ENCODE measurements at places on chromosomes 16 and 17.
A peak's percentile ranks its signal among the peaks of the same experiment; 100 is the strongest.

DNA sequence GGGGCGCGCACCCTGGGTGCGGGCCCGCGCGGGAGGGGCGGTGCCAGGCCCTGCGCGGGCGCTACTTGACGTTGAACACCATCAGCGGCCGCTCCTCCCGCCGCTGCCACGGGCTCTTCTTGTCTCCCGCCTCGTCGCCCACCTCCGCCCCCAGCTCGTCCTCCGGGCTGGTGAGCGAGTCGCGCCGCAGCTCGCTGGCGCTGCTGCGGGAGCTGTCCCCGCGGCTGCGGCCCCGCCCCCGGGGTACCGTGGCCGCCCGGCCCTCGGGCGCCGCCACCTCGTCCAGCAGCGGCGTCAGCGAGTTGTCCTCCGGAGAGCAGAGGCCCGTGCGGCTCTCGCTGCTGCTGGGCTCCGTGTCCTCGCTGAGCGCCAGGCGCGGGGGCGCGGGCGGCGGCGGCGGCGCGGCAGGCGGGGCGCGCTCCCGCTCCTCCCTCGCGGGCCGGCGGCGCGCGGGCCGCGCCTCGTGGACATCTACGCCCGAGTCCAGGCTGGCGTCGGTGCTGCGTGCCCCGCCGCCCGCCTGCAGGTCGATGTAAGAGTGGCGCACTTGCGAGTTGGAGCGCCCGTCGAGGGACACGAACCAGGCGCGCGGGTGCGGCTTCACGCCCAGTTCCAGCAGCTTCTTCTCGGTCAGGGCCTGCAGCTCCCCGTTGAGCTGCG, 8.7 kb downstream of the GRN start:
- DNase-seq, result peak; percentile 28

DNA sequence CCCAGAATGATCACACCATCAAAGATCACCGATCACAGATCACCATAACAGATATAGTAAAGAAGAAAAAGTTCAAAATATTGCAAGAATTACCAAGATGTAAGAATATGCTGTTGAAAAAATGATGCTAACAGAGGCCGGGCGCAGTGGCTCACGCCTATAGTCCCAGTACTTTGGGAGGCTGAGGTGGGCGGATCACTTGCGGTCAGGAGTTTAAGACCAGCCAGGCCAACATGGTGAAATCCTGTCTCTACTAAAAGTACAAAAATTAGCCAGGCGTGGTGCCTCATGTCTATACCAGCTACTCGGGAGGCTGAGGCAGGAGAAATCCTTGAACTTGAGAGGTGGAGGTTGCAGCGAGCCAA, 53.2 kb downstream of the CPPED1 start:
- no peak for DNase-seq

- no peak for DNase-seq
Observed at GRCh38 chr17:70414300-70414699, 245.0 kb downstream of the KCNJ2 start.

GRCh38 chr17:28105501-28105900, 63.0 kb downstream of the NLK start:
- DNase-seq, result no peak

DNA sequence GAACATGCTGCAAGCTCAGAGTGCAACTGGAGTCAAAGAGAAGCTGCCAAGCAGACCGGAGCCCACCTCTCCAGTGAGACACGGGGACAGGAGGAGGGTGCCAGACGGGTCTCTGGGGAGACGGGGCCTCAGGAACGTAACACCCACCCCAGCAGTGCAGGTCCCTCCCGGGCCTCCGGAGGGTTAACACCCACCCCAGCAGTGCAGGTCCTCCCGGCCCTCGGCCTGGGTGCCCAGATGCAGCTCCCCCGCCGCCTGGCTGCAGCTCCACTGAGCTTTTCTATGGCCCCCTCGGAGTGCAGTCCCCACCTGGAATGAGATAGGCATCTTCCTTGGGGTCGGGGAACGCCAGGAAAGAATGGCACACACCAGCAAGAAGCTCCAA, 89.9 kb downstream of the ZNF778 start:
- no peak for DNase-seq

DNA sequence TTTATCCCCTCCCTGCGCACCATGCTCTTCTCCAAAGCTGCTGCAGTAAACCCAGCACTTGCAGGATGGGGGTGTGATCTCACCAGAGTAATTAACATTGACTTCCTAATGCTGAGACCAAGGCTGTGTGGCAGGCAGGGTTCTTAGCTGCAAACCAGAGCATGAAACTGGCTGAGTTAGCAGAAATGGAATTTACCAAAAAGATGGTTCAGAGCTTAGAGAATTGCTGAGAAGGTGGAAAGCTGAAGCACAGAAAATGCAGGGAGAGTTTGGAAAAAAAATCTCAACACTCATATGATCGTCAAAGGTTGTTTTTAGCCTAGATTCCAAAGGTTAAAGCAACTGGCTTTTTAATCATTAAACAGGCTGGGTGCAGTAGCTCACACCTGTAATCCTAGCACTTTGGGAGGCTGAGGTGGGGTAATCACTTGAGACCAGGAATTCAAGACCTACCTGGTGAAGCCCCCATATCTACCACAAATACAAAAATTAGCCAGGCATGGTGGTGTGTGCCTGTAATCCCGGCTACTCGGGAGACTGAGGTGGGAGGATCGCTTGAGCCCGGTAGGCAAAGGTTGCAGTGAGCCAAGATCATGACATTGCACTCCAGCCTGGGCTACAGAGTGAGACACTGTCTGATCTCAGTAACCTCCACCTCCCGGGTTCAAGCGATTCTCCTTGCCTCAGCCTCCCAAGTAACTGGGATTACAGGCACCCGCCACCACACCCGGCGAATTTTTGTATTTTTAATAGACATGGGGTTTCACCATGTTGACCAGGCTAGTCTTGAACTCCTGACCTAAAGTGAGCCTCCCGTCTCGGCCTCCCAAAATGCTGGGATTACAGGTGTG, 6.0 kb upstream of the TXNDC11 start:
- DNase-seq, result no peak

GRCh38 chr17:42185621-42185930, 324 bp upstream of the HCRT start:
- no peak for DNase-seq

DNA sequence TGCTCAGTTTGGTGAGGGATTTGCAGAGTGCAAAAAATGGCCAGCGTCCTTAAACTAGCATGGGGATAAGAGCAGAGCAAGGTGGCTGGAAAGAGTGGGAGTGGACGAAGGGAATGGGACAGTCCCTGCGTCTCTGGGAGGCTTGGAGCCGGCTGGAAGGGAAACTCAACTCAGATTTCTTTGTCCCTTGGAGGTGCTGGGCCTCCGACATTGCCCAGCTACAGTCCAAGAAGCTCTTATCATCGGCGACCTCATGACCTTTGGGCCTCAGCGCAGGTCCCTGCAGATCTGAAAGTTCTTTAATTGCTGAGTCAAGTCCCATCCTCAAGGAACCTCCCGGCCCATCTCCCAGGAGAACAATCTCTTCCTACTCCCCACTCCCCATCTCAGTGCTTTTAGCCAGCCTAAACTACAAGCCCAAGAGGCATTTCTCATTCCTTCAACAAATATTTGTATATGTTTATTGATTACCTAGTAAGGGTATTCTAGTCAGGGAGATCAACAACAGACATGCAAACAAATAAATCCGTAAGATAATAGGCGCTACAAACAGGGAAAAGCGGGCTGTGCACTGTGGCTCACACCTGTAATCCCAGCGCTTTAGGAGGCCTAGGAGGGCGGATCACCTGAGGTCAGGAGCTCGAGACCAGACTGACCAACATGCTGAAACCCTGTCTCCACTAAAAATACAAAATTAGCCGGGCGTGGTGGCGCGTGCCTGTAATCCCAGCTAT, 985 bp upstream of the TMEM107 start:
- no peak for DNase-seq

- DNase-seq, result peak; percentile 91
Observed at GRCh38 chr17:64741038-64741641, 79.0 kb upstream of the SMURF2 start.

DNA sequence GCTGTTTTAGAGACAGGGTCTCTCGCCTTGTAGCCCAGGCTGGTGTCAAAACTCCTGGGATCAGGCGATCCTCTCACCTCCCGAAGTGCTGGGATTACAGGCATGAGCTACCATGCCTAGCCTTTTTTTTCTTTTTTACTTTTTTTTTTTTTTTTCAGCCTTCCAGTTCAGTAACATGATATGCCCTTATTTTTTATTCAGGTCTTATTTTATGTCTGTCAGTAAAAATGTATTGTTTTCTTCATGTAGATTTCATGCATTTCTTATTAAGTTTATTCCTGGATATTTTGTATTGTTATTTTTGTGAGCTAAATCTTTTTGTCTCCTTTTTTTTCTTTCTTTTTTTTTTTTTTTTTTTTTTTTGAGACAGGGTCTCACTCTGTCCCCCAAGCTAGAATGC, 2.7 kb upstream of the FOXN1 start:
- DNase-seq, result no peak

- DNase-seq, result no peak
Observed at GRCh38 chr16:77858060-77858459, 69.7 kb downstream of the VAT1L start.

DNA sequence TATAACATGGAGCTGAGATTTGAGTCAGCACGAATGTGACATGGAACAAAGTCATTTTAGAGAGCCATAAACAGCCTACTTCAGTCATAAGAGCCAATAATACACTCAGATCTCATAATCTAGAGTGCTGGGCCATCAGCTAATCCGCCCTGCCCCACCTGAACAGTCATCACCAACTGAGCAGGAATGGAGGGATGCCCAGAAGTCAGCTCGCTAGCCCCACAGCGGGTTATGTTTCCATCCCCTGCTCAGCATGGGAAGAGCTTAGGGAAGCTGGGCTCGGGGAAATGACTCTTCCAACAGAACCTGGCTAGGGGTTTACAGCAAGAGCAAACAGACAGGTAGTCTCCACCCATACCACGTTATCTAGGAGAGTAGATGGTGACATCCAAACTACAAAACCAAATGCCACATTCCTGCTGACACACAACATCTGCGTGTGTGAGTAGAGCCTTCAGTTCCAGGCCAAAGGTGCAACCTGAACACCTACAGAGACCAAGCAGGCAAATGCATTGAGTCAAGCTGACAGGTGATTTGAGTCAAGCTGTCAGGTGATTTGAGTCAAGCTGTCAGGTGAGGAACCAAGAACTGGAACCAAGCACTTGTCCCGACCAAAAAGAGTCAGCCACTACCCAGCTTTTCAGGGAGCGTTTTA, 2.0 kb downstream of the TMEM11 start:
- DNase-seq, result no peak

DNA sequence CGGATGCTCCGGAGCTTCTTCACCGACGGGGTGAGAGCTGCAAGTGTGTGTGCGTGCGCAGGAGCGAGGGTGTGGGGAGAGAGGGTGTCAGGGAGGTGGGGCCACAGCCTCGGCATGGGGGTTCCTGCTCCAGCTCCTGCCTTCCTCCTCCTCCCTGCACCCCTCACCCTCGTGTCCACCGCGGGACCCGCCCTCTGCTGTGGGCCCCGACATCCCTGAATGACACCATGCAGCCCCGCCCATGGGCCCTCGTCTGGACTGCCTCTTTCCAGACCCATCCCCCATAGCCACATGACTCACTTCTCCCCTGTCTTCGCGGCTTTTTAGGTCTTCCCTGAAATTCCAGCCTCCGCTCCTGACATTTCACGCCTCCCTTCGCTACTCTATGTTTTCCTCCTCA, 41.6 kb downstream of the ARHGAP23 start:
- peak; percentile 82 for DNase-seq

DNA sequence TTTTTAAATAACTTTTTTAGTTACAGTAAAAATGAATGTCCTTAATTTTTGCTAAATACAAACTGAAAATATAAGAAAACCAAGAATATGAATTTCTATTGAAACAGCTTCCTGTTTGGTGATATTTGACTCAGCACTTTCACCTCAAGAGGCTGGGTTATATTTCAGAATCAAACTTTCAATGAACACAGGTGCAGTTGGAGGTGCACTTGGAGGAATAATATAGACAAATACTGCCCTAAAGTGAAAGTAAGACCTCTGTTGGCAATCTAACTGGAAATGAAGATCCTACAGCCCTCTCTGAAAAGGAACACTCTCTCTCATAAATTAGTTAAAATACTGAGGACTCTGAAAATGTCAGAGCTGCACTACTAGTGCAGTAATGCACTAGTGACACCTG, 106.2 kb downstream of the BRIP1 start:
- no peak for DNase-seq

DNA sequence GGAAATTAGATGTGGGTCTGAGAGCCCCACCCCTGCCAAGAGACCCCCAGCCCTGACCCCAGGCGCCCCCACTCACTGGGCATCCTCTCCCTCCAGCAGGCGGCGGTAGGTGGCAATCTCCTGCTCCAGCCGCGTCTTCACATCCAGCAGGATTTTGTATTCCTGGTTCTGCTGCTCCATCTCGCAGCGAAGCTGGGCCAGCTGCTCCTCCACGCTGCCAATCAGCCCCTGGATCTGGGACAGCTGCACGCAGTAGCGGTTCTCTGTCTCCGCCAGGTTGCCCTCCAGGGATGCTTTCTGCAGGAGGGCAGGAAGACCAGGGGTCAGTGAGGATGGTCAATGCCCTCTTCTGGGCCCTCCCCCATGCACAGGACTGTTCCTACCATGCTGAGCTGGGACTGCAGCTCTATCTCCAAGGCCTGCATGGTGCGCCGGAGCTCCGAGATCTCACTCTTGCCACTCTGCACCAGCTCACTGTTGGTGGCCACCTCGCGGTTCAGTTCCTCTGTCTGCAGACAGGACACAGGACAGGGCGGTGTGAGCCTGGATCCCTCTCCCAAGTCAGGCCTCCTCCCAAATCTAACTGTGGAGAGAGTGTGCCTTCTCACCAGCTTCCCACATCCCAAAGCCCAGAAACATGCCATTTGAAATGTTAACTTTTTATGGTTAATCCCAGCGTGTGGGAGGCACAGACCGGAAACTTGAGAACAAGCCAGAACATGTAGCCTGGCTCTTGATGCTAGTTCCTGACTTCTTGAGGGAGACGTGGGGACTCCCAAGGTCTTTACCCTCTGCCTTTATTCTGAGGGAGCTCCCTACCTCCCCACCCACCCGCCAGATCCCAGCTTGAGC, 3.6 kb downstream of the KRT17 start:
- no peak for DNase-seq

Data from mesenchymal stem cell (in vitro differentiated cells and primary cell).